Activated CD8-positive, alpha-beta memory T cell treated with anti-CD3 and anti-CD28 coated beads, Interleukin-2, amount 10 ng/mL, durations not matched to agents 7 days and 5 days (primary cell): ENCODE measurements at places on chromosomes 2 and 18. TPM values are rescaled to one million over a fixed set of nuclear protein-coding genes. Genes with fewer than 3 reads are reported as not detected.

GRCh38 chr18:8224576-8224975 is 384.7 kb upstream of the RAB12 start:
- H3K27ac ChIP-seq = no peak overlapping the region
- DNase-seq = no peak
- no peaks in the 10 kb centered on the region for H3K4me1 ChIP-seq
- no peak overlapping the region for H3K4me3 ChIP-seq

GRCh38 chr2:172173174-172173706 is 70.5 kb upstream of the DLX2 start:
- peak overlapping the region; percentile 52 for H3K4me3 ChIP-seq
- peaks cover 1% of the 10 kb centered on the region for H3K4me1 ChIP-seq
- H3K27me3 ChIP-seq = peaks cover 37% of the 10 kb centered on the region
- no peaks in the 10 kb centered on the region for H3K36me3 ChIP-seq
- DNase-seq = no peak

SMYD1 gene
- total RNA-seq = not detected

ERICH2 gene
- not detected for total RNA-seq

- DNase-seq = no peak
- H3K27me3 ChIP-seq = no peaks in the 10 kb centered on the region
- peak overlapping the region; percentile 48 for H3K27ac ChIP-seq
- H3K4me3 ChIP-seq = no peak overlapping the region
- H3K4me1 ChIP-seq = peaks cover 15% of the 10 kb centered on the region
Measured at GRCh38 chr18:23563377-23564043, 22.8 kb downstream of the NPC1 start.

DNA sequence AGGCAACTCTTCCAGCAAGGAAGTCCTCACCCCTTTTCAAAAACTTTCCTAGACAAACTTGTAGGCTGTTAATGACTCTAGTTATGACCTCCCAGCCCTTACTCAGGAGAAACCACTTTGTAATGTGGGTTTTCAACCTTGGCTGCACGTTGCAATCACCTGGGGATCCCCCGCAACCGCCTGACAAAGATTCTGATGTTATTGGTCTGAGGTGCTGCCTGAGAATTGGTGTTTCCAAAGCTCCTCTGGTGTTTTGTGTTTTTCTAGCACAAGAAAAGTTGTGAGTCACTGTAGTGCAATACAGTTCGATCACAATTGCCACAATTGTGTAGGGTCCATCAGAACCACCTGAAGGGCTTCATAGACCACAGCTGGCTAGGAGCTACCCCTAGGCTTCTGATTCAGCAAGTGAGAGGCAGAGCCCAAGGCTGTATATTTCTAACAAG is 121.6 kb downstream of the SP100 start:
- H3K27ac ChIP-seq = peak overlapping the region; percentile 66
- no peak overlapping the region for H3K4me3 ChIP-seq
- H3K27me3 ChIP-seq = no peaks in the 10 kb centered on the region
- H3K36me3 ChIP-seq = peaks cover 60% of the 10 kb centered on the region
- peaks cover 46% of the 10 kb centered on the region for H3K4me1 ChIP-seq

DNA sequence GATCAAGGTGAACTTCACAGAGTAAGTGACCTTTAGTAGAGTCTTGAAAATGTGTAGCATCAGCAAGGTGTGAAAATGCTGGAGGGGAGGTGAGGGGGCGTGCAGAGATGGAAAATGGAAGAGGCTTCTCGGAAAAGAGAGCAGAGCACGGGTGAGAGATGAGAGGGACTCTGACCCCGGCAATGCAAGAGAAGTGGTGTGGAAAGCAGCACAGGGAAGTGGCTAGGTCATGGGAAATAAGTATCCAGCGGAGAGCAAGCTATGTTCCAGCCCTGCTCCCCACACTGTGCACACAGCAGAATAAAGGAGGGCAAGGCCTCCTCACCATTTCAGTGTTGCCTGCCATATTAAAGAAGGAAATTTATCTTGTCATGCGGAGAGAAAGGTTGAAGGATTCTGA is 241.7 kb upstream of the DOK6 start:
- no peaks in the 10 kb centered on the region for H3K36me3 ChIP-seq
- H3K4me3 ChIP-seq = no peak overlapping the region
- H3K4me1 ChIP-seq = no peaks in the 10 kb centered on the region

DNA sequence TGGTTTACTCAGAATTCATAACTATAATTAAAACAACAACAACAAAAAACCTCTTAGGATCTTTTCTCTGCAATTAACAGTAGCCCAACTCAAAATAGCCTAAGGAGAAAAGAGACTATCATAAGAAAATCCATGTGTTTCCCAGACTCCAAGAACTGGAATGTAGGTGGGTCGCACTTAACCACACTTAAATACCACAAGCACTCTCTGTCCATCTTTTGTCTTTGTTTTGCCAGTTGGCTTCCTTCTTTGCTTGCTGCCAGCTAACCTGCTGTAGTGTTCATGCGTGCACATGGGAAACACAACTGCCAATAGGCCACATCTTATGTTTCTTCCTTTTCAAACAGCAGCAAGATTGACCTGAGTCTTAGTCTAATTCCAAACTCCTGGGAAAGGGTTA is 24.1 kb upstream of the ACVR1 start:
- H3K36me3 ChIP-seq = peaks cover 1% of the 10 kb centered on the region
- no peaks in the 10 kb centered on the region for H3K27me3 ChIP-seq
- no peak for DNase-seq
- H3K4me3 ChIP-seq = peak overlapping the region; percentile 80

DNA sequence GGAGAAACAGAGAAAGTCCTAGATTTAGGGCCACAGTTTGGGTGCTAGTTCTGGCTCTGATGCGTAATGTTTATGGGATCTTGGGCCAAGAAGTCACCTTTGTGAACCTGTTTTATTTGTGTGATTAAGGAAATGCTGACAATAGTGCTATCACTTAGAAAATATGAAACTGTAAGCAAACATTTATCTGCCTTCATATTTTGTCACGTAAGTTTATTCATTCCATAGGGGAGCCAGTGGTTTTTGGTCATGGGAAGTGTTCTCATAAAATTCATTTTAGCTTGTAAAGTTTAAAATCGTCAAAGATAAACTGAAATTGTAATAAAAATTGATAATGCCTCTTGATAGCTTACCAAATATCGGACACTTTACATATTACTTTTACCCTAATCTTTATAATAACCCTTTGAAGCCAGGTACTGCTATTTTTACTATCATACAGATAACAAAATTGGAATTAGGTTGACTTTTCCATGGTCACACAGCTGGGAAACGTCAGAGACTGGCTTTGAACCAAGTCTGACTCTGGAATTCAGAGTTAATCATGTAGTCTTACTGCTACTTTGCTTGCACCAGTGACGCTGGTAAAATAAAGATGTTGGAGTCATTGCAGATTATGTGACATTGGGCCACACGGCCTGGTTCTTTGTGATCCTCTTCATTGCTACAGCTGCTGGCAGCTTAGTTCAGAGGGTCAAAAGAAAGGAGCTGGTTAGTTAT is 99.7 kb downstream of the ICA1L start:
- no peaks in the 10 kb centered on the region for H3K27me3 ChIP-seq
- no peak for DNase-seq
- no peaks in the 10 kb centered on the region for H3K36me3 ChIP-seq
- H3K4me3 ChIP-seq = no peak overlapping the region
- no peaks in the 10 kb centered on the region for H3K4me1 ChIP-seq
- H3K27ac ChIP-seq = no peak overlapping the region
